Activated naive CD4-positive, alpha-beta T cell (primary cell): ENCODE measurements at places on chromosomes 1 and 21.

GRCh38 chr1:30823627-30823968 lies 66.0 kb upstream of the LAPTM5 start:
- no peak for DNase-seq

DNA sequence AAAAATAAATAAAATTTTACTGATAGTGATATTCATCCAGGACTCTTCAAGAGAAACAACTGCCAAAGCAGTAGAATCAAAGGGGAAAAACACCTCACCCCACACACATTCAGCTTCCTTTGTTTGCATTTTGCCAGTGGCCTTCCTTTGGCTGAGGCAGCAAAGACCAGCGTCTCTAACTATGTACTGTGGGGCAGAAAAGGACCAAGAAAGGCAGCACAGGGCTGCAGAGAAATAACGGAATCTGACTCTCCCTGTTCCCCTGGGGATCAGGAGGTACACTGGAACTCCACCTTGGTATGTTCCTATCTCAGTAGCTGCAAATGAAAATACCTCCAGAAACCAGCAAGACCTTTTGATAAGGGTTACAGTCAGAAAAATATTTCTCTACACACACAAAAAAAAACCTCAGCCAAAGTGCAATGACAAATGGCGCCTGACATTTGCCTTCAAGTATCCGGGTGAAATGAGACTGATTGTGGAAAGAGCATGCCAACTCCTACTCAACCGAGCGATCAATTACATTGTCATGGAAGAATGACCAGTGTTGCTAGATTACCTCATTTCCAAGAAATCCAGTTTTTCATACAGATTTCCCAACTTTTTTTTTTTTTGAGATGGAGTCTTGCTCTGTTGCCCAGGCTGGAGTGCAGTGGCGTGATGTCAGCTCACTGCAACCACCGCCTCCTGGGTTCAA lies 50.9 kb downstream of the TARBP1 start:
- no peak for DNase-seq

DNA sequence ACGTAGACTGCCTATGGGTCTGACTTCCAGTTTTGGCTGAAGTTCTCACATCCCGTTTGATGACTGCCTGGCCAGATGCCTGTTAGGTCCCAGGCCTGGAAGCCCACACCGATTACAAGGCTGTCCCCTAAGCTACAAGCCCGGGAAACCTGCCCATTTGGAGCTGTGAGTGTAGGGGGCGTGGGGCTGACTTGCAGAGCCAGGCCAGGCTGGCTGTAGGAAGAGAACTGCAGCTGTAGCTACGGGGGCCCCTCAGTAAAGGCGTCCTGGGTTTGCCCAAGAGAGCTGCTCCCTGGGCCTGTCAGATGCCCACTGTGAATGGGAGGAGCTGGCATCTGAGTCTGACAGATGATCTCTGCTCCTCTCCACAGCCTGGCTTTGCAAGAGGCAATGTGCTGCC lies 199.7 kb downstream of the CAMTA1 start:
- no peak for DNase-seq

DNA sequence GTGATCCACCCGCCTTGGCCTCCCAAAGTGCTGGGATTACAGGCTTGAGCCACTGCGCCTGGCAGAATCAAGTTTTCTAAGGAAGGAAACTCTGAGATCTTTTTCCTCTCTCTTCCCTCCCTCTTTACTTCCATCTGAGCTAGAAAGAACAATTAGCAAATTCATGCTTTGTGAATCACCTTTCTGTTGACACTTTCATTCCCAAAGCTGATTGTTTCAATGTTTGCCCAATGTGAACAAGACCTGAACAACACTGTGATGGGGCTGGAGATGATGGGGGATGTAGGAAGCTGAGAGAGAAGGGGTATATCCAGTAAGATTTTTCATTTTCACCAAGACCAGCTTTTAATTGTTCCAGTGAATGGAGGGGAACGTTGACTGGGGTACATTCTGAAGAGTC lies 5.7 kb upstream of the TENT5B start:
- DNase-seq = no peak

GRCh38 chr1:23559136-23559984 lies at the start of gene ID3:
ID3 (minus strand) TSS chr1:23559501; CDS start chr1:23559426, 75 bp downstream.
- peak; percentile 76 for DNase-seq

GRCh38 chr21:34510148-34511142 lies 1.6 kb downstream of the KCNE1 start:
- DNase-seq = peak; percentile 21

DNA sequence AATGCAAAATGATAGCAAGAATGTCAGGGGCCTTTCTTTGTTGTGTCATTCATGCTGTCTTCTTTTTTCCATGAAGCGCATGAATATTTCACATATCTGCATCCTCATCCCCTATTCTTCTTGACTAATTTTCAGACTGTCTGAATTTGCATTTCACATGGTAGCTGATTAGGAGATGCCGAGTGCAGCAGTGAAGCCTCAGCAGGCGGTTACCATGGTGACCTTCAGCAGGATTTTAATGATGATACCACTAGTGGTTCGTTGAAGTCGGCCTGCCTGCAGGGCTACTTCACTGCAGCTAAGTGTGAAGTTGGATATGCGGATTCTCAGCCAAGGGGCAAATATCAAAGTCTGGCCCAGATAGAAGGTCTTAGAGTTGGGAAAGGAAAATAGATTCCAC lies 141.8 kb downstream of the NEK7 start:
- DNase-seq = no peak

- no peak for DNase-seq
Measured at GRCh38 chr1:209231476-209232156, 351.9 kb upstream of the CAMK1G start.

- no peak for DNase-seq
Measured at GRCh38 chr1:179385510-179385909, 19.7 kb downstream of the AXDND1 start.

- DNase-seq = no peak
Measured at GRCh38 chr1:160460214-160460642, 59.9 kb downstream of the VANGL2 start.

DNA sequence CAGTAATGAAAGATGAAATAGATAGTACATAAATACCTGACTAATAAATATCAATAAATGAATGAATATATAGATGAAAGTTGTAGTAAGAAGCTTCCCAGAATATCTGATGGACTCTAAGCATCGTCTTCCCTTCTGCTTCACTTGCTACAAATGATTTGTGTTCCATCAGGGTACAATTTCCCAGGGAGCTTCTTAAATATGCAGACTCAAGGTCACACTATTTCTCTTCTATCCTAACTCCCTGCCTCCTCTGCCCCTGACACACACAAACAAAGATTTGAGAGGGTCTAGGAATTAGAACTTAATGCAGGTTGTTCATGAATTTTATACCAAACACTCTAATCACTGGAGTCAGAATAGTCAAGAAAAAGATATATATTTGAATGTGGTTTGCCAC lies 415.9 kb upstream of the TMPRSS15 start:
- no peak for DNase-seq

DNA sequence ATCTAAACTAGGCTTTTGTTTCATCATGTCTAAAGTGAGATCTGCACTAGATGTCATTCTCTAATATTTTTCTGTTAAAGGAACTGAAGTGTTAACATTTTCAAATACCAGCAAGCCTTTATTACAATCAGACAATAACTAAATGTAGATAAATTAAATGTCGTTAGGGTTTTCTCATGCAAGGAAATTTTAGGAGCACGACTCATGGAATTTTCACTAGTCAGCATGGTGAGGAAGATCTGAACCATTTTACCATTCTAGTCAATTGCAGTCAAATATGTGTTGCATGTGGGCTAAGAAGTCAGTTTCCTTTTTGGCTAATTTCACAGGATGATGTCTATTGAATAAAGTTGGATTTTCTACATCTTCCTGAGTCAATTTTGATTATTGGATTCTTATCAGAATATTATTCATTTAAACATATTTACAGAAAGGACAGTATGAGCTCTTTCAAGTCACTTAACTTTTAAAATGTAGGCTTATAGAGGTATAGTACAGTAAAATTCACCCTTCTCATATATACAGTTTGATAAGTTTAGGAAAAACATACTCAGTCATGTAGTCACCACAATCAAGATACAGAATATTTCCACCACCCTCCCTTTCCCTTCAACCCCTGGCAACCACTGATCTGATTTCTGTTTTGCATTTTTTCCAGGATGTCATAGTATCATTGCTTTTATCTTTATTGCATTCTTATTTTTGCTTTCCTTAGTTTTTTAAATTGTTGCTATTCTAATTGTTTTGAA lies 9.2 kb downstream of the GCSAML start:
- DNase-seq = no peak

- peak; percentile 77 for DNase-seq
Measured at GRCh38 chr1:145996433-145997015, at the start of gene TXNIP. TXNIP (minus strand) TSS chr1:145996579; CDS start chr1:145996266, 313 bp downstream.

DNA sequence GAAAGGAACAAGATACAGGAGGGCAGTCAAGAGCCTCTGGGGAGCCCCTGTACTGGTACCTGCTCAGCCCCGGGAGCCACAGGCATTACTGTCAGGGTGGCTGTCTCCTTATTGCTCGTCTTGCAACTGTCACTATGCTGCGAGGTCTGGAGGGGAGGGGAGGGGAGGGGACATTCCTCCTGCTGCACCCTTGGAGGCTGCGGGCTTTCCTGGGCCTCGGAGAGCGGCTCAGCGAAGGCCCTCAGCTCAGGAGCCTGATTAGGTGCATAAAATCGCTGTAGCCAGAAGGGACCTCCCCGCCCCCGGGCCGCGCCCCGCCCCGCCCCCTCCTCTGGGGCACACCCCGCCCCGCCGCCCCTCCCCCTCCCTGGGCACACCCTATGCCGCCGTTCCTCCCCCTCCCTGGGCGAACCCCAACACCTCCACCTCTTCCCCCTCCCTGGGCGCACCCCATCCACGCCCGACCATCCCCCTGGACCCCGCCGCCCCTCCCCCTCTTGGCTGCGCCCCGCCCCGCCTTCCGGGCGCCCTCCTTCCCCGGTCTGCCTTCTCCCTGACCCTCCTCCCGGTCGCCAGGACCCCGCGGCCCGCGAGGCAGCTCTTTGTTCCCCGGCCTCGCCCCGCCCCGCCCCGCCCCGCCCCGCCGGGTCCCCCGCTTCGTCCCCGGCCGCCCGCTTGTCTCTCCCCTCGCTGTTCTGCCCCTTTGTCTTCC lies 35.5 kb downstream of the CACHD1 start:
- peak; percentile 11 for DNase-seq

- DNase-seq = no peak
Measured at GRCh38 chr1:224732377-224733026, 116.4 kb downstream of the CNIH3 start.

DNA sequence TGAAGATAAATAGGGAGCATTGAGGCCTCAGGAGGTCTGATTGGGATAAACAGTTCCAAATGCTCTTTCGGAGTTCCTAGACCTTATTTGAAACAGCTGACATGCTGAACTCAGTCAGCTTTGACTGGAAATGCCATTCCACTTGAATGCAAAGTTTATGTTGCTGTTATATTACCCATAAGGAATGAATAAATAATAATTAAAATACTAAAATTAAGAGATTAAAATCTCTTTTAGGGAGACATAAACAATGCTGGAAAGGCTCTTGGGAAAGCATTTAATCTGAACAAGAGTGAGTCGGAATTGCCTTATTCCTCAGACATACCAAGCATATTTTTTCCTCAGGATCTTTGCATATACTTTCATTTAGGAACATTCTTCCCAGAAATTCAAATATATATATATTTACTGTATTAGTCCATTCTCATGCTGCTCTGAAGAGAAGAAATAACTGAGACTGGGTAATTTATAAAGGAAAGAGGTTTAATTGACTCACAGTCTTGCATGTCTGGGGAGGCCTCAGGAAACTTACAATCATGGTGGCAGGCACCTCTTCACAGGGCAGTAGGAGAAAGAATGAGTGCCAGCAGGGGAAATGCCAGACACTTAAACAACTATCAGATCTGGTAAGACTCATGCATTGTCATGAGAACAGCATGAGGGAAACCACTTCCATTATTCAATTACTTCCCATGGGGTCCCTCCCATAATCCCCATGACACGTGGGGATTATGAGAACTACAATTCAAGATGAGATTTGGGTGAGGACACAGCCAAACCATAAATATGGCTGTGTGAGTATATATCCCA lies 318.2 kb upstream of the PLXNA2 start:
- no peak for DNase-seq

- no peak for DNase-seq
Measured at GRCh38 chr1:52037402-52037814, 3.8 kb upstream of the KTI12 start.

GRCh38 chr1:48704736-48705135 lies 72.0 kb downstream of the BEND5 start:
- DNase-seq = no peak

- DNase-seq = no peak
Measured at GRCh38 chr1:171061425-171062143, 29.1 kb upstream of the FMO3 start.

- no peak for DNase-seq
Measured at GRCh38 chr1:182143825-182144645, 82.5 kb upstream of the ZNF648 start.

DNA sequence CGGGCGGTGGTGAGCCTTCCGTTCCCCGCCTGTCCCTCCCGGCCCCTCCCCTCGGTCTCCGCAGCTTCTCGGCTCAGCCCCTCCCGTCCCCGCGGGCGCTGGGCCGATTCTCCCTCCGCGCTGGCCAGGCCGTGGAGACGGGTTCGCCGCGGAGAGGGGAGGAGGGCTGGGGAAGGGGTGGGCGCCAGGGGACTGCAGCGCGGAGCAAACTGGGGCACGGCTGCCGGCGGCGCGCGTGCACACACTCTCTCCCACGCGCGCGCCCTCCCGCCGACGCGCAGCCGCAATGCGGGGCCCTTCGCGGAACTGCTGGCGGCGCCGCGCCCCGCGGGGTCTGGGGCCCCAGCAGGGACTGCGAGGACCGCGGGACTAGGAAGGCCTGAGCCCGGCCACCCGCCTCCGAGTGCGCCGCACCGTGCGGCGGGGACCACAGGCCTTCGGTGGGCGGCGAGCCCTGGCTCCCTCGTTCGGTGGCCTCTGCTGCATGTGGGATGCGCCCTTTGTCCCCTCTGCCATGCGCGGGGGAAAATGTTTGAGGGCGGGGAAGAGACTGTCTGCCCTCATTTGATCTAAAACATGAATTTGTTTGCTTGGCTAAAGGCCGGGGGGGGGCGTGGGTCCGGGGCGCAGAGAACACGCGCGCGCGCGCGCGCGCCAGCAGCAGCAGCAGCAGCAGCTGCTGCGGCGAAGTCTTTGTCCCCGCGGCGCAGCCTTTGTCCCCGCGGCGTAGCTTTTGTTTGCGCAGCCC lies 90.7 kb upstream of the VAMP3 start:
- no peak for DNase-seq

DNA sequence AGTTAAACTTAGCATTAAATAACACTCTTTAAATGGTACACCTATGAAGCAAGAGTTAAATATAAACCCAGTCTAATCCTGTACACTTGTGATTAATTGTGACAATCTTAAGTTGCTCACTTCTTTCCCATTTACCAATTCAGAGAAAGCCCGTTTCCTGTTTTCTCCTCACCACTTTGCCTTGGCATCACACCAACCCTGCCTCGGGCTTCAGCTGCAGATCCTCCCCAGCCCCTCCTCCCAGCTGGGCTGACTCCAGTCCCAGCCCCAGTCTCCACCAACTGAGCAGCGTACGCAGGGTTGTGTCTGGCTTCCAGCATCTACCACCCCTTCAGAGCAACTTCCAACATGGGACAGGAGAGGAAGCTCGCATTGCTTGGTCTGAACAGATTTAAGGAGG lies 4.1 kb downstream of the PYCR2 start:
- DNase-seq = no peak

- DNase-seq = no peak
Measured at GRCh38 chr1:210920258-210920657, 213.7 kb downstream of the KCNH1 start.

GRCh38 chr1:187498028-187498427 lies 669.3 kb downstream of the PLA2G4A start:
- DNase-seq = no peak

- no peak for DNase-seq
Measured at GRCh38 chr1:38500352-38500751, 359.2 kb downstream of the RRAGC start.
